ENCODE measurements at places on chromosomes 12 and 14.

DNA sequence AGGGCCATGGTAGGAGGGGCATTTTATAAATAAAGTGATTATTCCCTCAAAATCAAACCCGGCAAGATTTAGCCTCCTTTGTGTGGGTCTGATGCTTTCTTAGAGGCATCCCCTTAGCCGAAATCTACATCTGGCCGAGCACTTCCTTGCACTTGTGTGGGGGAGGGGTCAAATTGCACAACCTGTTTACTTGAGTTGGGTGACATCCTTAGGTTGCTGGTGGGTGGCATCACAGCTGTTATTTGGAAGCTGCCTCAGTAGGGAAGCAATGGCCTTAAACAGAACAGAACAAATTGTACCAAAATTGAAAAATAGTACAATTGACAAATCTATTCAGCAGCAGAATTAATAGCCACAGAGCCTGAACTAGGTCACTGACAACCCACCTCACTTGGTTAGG, 546.1 kb downstream of the SNAPC1 start:
- DNase-seq, result no peak

DNA sequence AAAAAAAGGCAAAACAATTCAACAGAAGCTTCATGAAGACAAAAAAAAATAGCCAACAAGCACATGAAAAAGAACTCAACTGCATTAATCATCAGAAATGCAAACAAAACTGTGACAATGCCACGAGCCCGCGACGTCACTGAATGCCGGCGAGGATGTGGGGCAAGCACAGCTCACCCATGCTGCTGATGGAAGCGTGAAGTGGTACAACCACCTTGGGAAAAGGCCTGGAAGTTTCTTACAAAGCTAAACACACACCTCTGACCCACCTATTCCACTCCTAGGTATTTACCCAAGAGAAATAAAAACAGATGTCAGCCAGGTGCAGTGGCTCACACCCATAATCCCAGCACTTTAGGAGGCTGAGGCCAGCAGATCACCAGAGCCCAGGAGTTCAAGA, 10.5 kb downstream of the BTBD6 start:
- no peak for DNase-seq

GRCh38 chr12:56188778-56189098, 545 bp downstream of the SMARCC2 start:
- DNase-seq, result no peak

- DNase-seq, result no peak
These were observed 52.3 kb upstream of the TMEM263 start for GRCh38 chr12:106903241-106903945.

DNA sequence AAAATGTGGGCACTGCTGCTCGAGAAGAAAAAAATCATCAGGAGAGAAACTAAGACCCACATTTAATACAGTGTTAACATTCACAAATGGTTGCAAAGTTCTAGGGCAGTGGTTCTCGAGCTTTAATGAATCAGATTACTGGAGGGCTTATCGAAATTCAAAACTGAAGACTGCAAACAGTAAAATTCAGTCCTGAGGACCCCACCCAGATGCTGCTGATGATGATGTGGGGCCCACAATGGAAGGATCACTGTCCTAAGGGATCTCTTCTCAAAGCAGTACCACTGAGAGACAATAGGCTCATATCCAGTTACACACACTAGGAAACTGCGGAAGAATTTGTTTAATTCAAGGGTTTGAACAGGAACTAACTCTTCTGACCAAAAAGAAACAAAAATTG, 31.4 kb downstream of the DICER1 start:
- DNase-seq, result no peak

DNA sequence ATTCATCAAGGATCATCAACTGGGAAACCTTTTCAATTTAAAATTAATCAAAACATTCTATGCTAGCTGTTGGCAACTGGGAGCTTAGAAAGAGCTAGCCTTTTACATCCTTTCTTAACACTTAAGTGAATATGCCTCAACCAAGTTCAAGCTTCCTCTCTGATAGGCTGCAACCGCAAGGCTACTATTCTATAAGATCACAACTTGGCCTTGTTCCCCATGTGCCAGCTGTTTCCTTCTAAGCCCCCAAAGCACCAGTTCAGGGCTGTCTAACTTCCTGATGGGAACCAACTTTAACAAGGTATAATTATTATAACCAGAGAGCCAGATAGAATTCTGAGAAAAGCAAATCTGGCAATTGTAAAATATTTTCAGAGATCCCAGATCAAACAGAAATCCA, 37.0 kb downstream of the KCNC2 start:
- DNase-seq, result no peak

DNA sequence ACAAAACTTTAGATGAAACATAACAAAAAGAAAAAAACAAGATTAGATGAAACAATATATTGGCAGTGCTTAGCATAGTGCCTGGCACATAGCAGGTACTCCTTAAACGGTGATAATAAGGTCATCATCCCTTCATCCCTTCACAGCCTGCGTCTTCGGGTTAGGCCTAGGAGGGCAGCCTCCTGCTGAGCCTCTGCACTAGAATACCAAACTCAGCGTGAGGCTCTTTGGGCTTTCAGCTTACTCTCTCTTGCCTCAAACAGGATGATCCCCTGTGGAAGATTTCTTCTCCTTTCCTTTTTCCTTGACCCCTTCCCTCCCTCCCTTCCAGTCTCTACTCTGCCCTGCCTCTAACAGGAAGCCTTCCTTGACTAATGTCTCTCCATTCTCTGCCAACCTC, 14.4 kb upstream of the FIGNL2 start:
- DNase-seq, result no peak

DNA sequence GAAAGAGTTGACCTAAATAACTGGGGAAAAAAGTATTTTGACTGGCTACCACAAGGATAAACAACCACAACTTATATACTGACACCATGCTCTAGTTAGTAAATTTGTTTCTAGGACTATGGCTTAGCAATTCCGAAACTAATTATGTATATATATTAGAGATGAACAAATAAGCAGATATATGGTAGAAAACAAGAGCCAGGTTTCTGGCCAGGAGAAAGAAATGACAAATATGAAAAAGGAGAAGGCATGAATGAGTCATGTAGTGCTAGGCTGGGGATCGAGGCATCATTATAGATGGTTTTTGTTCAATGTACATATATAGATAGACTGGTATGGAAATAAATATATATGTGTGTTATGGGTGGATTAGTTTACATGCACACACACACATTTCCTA, 5.5 kb upstream of the LRRC74A start:
- no peak for DNase-seq

GRCh38 chr12:29599381-29599780, 101.9 kb upstream of the OVCH1 start:
- no peak for DNase-seq

DNA sequence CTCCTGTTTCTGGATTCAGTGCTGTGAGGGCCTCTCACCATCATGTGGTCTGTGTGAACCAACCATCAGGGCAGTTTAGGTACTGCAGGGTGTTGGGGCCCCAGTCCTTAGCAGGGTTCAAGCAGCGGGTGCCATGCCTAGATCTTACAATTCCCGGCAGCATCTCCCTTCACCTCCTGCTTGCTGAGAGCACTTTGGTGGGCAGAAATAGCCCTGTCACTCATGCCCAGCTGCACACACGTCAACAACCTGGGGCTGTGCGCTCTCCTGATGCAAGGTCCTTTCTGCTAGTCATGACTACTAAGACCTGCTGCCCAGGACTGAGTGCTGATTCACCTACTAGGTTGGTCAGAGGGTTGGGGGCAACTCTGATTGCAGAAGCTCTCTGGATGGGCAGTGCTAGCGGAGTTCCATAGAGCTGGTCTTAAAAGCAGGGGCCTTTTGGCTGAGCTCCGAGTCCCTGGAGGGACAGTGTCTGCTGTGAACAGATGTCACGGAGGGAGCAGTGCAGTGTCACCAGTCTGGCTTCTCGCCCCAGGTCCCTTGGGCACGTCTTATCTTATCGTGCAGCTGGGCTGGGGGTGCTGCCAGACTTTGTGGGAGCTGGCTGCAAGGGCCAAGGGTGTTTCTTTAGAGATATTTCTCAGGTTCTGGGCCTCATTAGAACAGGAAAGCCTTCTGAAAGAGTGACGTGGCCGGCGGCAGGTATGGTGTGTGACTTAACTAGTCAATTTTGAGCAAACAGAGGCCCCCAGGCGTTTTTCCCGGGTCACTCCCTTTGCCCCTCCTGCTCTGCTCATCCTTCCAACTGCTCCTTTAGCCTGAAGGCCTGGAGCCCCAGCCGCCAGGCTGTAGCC, 71.8 kb downstream of the NINJ2 start:
- no peak for DNase-seq

- no peak for DNase-seq
These were observed 337.1 kb downstream of the TMEM121 start for GRCh38 chr14:105863296-105864108.

DNA sequence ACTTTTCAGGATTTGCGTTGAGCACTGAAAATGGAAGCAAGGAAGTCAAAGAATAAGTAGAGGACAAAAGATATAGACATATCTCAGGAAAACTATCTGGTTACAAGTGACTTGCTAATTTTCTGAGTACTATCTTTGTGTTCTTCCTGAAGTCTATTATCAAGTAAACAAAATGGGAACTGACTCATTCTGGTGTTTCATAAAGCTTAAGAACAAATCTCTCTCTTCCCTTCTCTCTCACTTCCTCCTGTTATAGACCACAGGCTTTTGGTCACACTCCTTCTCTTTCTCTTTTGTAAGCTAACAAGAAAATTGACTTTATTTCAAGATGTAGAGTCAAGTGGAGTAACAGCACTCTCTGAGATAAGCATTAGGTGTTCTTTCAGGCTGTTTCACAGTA, 406.6 kb upstream of the SYT1 start:
- no peak for DNase-seq

GRCh38 chr12:88998421-88998820, 353.9 kb downstream of the DUSP6 start:
- no peak for DNase-seq

- DNase-seq, result no peak
These were observed 240.5 kb downstream of the ADGRD1 start for GRCh38 chr12:131194166-131194565.

- no peak for DNase-seq
These were observed 167.0 kb downstream of the EFCAB11 start for GRCh38 chr14:89787525-89787924.

- no peak for DNase-seq
These were observed 132.8 kb downstream of the VRK1 start for GRCh38 chr14:96929950-96930349.

DNA sequence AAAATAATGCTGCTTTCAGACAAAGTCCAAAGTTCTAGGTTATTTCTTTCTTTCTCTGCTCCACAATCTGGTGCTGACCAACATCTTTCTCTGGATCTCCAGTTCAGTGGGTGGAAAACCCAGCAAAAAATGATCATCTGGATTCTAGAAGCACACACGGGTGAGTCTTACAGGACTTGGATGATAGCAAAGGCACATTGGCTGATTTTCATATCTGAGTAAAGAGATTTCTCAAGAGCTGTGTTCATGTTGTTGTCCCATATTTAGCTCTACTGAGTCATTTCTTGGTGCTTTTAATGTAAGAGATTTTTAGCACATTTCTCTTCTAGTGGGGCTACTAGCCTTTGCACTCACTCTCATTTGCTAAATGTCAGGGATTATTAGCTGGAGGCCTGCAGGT, 336.7 kb downstream of the GALC start:
- no peak for DNase-seq

GRCh38 chr14:55721353-55721752, 141.3 kb downstream of the KTN1 start:
- no peak for DNase-seq

- DNase-seq, result no peak
These were observed 880.3 kb upstream of the MGAT4C start for GRCh38 chr12:87136330-87136976.

DNA sequence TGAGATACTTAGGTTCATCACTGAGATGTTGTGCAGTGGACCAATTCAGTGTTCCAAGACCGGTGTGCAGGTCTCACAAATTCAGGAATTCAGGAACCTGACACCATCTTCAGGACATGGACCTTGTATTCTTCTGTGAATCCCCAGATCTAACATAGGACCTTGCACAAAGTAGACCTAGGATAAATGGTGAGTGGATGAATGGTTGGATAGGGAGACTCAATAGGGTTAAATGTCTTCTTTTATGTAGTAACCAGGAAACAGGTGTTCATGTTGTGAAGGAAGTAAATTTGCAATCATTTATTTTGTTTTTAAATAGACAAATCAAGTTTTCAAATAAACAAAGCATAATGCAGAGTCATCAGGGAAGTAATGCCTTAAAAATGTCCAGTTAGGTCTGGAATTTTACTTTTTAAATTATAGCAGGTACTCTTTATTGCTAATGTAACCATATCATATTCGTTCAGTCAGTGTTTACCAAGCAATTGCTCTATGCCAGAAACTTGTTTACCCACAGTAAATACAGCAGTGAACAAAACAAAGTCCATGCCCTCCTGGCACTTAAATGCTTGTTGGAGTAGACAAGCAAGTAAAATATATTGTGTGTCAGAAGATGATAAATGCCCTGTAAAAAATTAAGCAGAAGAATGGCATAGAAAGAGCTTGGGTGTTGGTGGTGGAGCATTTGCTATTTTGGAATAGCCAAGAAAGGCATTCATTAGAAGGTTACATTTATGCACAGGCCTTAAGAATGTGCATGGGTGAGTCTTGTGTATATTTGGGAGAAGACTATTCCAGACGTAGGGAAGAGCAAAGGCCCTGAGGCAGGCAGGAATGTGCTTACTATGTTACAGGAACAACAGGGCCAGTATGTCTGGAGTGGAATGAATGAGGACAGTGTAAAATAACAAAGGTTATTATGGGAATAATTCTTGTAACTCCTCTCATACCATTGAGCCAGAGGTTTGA, 26.3 kb downstream of the RXYLT1 start:
- peak; percentile 74 for DNase-seq

GRCh38 chr14:99158646-99159165, 113.3 kb downstream of the BCL11B start:
- DNase-seq, result no peak

GRCh38 chr12:72543777-72544467, 271.8 kb downstream of the TRHDE start:
- no peak for DNase-seq

- no peak for DNase-seq
These were observed 363.6 kb downstream of the SNAPC1 start for GRCh38 chr14:62125793-62126192.

DNA sequence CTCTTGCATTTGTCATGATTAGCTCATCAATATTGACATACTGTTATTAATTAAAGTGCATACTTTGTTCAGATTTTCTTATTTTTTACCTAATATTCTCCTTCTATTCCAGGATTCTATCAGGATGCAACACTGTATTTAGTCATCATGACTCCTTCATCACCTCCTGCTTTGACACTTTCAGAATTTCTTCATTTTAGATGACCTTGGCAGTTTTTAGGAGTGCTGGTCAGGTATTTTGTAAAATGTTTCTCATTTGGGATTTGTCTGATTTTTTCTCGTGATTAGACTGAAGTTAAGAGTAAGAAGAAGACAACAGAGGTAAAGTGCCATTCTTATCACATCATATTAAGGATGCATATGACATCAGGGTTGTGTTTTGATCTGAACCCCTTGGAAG, 167.0 kb upstream of the FOXG1 start:
- DNase-seq, result no peak

- no peak for DNase-seq
These were observed 28.2 kb upstream of the AMIGO2 start for GRCh38 chr12:47107926-47108325.

All from NCI-H1092 (cell line).